B cell (primary cell): ENCODE measurements at places on chromosomes 2 and 18. TPM values are rescaled to one million over a fixed set of nuclear protein-coding genes. Genes with fewer than 3 reads are reported as not detected.

The SCG2 gene
- 0.12 TPM in 1 of 2 replicates, not detected in the other for polyA plus RNA-seq

The CHN1 gene
- 0.79 and 1.0 TPM in 2 replicates for polyA plus RNA-seq

The REG3G gene
- polyA plus RNA-seq = not detected in 2 replicates

The SP5 gene
- not detected in 2 replicates for polyA plus RNA-seq

The GALNT3 gene
- 5.7 and 10.9 TPM in 2 replicates for polyA plus RNA-seq

The HOXD4 gene
- polyA plus RNA-seq = not detected in 2 replicates

The PRKAG3 gene
- polyA plus RNA-seq = not detected in 2 replicates

The VWC2L gene
- not detected in 2 replicates for polyA plus RNA-seq

The VRK2 gene
- polyA plus RNA-seq = 10.2 and 13.6 TPM in 2 replicates
